ENCODE measurements at places on chromosomes 2 and 18.
A peak's percentile ranks its signal among the peaks of the same experiment; 100 is the strongest.

DNA sequence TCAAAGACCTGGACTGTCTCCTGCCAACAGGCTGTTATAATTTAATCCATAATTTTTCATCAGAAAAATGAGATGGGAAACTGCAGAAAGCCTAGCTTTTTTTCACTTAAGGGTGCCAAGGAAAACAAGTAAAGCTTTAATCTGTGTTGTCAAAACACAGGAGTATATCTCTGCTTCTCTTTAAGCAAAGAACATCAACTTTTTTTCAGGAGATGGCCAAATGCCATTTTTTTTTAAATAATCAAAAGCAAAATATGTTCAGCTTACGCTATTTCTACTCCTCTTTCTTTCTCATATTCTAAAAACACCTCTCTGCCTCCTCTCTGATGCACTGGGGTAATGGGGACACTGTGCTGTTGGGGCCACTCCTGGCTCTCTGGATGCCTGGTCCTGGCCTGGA is 73.1 kb upstream of the NXPH2 start:
- DNase-seq, result no peak

DNA sequence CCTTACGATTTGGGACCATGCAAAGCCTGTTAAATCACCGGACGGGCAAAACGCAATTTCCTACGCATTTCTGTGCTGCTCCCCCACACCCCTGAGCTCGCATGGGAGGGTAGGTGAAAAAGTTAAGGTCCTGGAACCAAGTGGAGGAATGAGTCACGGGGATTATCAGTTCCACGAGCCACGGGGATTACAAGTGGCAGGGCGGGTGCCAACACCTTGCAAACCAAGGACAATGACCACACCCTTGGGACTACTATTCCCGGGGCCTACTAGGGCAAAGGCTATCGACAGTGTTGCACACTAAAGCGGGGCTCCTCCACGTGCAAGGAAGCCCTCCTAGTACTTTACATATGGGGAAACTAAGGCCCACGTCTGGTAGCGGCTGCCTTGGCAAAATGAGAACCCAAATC is 447 bp downstream of the RETSAT start:
- no peak for DNase-seq

DNA sequence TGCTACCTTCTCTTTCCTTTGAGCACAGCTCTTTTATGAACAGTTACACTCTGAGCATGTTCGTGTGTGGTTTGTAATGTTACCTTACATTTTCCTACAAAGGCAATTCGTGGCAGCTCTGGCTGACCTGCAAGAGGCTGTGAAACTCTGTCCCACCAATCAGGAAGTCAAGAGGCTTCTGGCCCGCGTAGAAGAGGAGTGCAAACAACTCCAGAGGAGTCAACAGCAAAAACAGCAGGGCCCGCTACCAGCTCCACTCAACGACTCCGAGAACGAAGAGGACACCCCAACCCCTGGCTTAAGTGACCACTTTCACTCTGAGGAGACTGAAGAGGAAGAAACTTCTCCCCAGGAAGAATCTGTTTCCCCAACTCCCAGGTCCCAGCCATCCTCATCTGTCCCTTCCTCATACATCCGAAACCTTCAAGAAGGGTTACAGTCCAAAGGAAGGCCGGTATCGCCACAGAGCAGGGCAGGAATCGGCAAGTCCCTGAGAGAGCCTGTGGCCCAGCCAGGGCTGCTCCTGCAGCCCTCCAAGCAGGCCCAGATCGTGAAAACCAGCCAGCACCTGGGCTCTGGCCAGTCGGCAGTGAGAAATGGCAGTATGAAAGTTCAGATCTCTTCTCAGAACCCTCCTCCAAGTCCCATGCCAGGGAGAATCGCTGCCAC is 56.9 kb downstream of the WDSUB1 start:
- no peak for DNase-seq

GRCh38 chr2:25226827-25227226 is 58.4 kb upstream of the POMC start:
- no peak for DNase-seq

- no peak for DNase-seq
These were observed 493 bp upstream of the PREB start for GRCh38 chr2:27134781-27135477.

- no peak for DNase-seq
These were observed 163.4 kb downstream of the UBE2E3 start for GRCh38 chr2:181143790-181144300.

DNA sequence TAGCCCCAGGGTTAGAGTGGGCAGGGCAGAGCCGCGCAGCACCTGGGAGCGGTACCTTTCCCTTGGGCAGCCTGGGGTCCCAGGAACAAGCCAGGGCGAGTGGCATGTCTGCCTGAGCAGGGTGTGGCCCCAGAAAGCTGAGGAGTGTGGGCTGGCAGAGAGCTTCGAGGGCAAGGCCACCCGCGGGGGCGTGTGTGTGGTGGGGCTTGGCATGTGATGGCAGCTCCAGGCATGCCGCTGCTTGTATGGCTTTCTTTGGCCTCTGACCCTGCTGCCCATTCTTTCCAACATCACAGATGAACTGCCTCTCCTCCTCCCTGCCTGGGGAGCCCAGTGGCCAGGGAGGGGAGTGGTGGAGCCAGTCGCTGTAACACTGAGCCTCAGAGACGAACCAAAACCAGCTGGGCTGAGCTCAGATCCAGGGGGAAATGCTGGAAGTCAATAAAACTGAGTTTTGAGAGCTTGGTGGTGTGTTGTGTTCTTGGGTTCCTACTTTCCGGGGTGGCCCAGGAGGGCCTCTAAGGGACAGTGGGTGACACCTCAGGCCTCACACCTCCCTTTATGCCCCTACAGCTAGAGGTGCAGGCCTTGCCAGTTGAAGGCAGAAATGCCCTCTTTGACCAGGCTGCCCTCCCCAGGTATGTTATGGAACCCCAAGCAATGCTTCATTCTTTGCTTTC is 7.4 kb downstream of the DNAJB2 start:
- DNase-seq, result no peak

- no peak for DNase-seq
These were observed 9.4 kb downstream of the SMAD4 start for GRCh38 chr18:51039138-51040112.

DNA sequence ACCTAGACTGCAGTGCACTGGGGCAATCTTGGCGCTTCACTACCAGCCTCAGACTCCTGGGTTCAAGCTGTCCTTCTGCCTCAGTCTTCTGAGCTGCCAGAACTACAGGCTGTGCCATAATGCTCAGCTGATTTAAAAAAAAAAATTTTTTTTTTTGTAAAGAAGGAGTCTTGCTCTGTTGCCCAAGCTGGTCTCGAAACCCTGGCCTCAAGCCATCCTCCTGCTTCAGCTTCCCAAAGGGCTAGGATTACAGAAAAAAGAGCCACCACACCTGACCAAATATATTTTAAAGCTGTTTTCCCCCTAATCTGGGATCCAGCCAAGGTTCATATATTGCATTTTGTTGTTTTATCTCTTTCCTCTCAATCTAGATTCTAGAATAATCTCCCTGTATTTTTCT is 82.2 kb downstream of the RAB31 start:
- DNase-seq, result no peak

- DNase-seq, result no peak
These were observed 11.1 kb downstream of the CLEC4F start for GRCh38 chr2:70808983-70809958.

GRCh38 chr2:85886590-85886989 is 2.2 kb downstream of the ST3GAL5 start:
- peak; percentile 8 for DNase-seq

DNA sequence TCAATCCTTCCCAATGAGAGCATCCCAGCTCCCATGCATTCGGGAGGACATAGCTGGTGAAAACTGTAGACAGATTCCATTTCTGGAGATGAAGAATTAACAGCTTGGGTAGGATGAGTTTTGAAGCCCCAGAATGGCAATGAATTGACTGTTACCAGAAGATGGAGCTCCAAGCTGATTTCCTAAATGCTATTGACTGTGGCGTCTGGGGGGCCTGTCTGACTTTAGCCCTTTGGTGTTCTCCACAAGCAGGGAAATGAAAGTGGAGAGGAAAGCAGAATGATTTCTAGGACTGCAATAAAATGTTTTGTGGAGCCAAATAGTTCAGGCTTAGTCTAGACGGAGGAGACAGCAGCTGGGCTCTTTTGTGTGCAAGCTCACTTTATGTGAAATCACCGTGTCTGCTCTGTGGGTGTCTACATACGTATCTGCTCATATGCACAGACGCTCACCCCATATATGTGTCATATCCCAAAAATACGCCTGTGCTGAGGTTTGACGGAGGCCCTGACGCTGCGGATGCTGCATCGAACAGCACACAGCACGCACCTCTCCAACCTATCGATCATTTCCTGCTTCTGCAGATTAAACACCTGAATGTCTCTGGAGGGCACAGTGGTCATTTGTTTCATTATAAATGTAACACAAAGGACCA is 166.4 kb upstream of the PXDN start:
- DNase-seq, result no peak

GRCh38 chr2:199764273-199764800 is 86.7 kb downstream of the FTCDNL1 start:
- DNase-seq, result no peak

DNA sequence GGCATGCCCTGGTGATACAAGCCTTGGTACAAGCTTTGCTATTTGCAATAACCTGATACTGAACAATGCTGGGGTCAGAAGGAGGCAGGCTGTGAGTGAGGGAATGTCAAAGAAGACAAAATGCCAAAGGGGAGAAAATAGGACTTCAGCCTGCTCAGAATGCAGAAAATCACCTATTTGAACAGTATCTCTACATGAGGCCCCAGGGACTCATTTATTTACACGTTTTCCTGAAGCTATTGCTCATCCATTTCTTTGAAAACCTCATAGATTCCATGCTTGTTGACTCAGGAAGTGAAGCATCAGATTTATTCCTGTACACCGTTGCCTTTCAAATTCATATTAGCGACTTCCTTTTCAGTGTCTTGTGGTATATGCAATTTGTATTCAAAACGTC is 69.4 kb upstream of the CBLN2 start:
- DNase-seq, result no peak

GRCh38 chr2:9167718-9168657 is 38.6 kb upstream of the ASAP2 start:
- no peak for DNase-seq

DNA sequence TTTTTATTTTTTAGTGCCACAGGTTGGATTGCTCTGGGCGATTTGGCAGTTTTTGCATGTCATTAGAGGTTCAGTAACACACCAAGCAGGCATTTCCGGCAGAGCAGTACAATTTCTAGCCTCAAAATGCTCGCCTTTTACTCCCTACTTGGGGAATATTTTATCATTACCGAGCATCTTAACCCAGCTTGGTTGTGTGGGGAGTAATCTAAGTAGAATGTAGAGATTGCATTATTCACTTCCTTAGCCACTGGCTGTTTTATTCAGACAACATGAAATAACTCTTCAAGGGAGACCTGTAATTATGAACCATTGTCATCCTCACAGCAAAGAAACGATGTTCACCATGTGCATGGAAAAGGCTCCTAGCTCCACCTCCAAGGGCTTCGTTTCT is 13.1 kb downstream of the GRP start:
- DNase-seq, result no peak

DNA sequence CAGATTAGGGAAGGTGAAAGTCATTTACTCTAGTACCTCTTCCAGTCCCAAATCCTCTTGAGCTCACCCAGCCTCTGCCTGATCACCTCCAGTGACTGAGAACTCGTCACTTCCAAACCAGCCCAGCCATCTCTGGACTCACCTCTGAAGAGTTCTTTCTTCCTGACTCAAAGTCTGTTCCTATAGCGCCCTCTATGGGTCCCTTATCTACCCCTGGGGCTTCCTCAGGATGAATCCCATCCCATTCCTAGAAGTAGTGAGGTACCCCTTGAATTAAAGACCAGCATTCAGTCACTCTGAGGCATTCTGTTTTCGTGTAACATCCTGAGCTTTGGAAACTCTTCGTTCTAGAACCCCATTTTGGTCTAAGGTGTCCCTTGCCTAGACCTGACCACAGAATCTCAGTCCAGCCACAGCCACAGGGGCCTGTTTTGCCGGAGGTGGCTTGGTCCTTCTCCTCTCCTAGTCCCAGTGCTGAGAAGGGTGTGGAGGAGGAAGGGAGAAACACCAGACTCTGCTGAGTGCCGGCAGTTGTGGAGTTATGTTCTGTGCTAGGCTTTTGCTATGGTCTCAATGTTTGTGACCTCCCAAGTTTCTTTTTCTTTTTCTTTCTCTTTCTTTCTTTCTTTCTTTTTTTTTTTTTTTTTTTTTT is 32.7 kb downstream of the SIX3 start:
- no peak for DNase-seq

GRCh38 chr2:224545884-224546644 is 39.1 kb downstream of the CUL3 start:
- DNase-seq, result no peak

DNA sequence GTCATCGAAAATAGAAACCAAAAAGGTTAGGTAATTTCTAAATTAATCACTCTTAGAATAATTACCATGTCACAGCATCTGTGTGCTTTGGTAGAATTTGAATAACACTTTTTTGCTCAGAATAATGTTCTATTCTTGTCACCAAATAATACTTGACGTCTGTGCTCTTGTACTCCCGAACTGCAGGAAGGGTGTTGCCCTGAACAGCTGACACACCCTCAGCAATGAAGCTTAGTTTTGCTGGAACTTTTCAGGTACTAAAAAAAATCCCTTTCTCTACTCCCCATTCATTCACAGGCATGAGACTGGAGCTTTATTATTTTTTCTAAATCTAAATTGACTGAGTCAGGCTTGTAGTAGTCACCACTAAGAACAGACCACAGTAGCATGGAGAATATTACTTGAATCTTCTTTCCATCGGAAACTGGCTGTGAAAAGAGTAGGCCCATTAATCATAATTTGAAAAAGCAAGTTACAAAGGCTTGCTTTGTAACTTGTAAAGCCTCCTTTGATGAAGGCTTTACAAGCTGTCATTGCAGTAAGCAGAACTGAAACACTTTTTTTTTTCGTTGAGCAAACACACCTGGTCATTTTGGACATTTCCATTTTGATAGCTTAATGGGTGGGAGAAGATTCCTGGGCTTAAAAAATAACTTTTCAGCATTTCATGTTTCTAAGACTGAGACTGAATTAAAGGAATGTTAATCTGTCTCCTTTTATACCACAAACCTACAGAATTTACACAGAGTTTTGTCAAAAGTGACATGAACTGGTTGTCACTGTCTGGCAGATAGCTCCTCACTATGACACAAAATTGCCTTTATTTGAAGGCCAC is 70.3 kb upstream of the PELI1 start:
- DNase-seq, result no peak

- DNase-seq, result no peak
These were observed 214.5 kb upstream of the SALL3 start for GRCh38 chr18:78765142-78765541.

DNA sequence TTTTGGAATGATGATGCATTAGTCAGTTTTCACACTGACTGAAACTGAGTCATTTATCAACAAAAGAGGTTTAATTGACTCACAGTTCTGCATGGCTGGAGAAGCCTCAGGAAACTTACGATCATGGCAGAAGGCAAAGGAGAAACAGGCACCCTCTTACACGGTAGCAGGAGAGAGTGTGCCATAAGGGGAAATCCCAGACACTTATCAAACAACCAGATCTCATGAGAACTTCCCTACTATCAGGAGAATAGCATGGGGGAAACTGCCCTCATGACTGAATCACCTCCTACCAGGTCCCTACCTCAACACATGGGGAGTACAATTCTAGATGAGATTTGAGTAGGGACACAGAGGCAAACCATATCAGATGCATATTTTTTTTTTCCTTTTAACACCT is 504.5 kb upstream of the VRK2 start:
- DNase-seq, result no peak

Measured in activated naive CD4-positive, alpha-beta T cell (primary cell).